Caki2 (cell line): ENCODE measurements at places on chromosomes 3 and 15. TPM values are rescaled to one million over a fixed set of nuclear protein-coding genes. Genes with fewer than 3 reads are reported as not detected.

Gene CACNA2D3
- total RNA-seq = 4.1 and 6.1 TPM in 2 replicates

Gene MORC1
- not detected in 2 replicates for total RNA-seq

Gene ARHGAP31
- total RNA-seq = 1.5 and 6.6 TPM in 2 replicates

Gene CLDN18
- total RNA-seq = not detected in 2 replicates

Gene BCL2A1
- total RNA-seq = 3.7 TPM in 1 of 2 replicates, not detected in the other

Gene NTRK3
- total RNA-seq = not detected in 2 replicates

Gene NANOGP8
- not detected in 2 replicates for total RNA-seq

Gene CEMIP
- not detected in 2 replicates for total RNA-seq

- DNase-seq = no peak
Measured at GRCh38 chr3:177041730-177042551, 155.3 kb downstream of the TBL1XR1 start.

DNA sequence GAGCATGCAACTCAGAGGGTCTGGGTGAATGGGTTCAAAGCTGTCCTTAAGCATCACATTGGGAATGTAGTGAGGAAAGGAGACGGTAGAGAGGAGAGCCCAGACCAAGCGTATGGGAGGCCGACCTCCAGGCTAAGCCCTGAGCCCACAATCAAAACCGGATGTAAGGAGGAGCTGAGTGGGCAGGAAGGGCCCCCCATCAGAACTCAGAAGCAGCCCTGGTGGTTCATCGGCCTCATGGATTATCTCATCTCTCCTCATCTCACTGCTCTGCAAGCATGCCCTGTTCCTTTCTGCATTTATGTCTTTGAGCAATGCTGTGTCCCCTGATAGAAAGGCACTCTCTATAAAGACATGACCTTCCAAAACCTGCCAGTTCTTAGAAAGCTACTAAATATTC lies 6.2 kb downstream of the HDC start:
- DNase-seq = no peak

GRCh38 chr3:156952011-156952410 lies 125.9 kb downstream of the LEKR1 start:
- DNase-seq = no peak

DNA sequence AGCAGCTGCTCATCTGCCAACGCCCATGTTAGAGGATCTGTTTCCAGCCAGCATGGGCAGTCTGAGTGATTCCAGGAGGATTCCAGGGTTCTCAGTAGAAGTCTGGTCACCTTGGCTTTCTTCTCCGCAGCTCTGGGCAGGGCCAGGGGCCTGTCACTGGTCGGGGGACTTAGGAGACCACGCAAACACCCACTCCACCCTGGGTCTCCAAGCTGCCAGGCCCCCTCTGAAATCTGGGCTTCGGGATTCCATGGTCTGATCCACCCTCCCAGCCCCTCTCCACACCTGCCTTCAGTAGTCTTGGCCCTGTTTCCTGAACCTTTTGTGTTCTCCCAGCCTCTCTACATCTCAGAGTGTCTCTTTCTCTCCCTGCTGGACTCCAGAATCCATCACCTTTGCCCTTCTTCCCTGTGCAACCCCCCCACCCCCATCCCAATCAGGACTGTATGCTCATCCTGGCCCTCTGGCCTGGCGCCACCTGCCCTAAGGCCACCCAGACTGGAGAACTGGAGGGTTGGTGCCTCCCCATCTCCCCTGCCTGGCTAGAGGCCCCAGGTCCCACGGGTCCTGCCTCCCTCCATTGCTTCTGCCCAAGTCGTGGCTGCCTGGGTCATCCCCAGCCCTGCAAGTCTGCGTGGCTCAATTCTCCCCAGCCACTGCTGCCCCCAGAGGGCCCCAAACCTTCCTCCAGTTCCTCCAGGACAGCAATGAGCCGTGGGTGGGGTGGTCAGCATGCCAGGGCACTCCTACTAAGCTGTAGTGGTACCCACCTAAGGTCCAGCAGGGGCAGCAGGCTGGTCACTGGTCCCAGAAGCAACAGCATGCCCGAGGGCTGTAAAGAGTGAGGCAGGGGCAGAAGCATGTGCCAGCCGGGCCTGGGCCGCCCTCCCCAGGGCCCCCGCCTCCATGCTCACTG lies 102.8 kb downstream of the TBC1D2B start:
- DNase-seq = no peak

GRCh38 chr15:68303134-68303533 lies 25.6 kb downstream of the FEM1B start:
- no peak for DNase-seq

- no peak for DNase-seq
Measured at GRCh38 chr3:153957421-153957820, 163.8 kb upstream of the ARHGEF26 start.

GRCh38 chr3:187507905-187508304 lies 139.7 kb downstream of the RTP4 start:
- peak; percentile 96 for DNase-seq

- DNase-seq = no peak
Measured at GRCh38 chr3:7953449-7954014, 548.1 kb upstream of the LMCD1 start.

DNA sequence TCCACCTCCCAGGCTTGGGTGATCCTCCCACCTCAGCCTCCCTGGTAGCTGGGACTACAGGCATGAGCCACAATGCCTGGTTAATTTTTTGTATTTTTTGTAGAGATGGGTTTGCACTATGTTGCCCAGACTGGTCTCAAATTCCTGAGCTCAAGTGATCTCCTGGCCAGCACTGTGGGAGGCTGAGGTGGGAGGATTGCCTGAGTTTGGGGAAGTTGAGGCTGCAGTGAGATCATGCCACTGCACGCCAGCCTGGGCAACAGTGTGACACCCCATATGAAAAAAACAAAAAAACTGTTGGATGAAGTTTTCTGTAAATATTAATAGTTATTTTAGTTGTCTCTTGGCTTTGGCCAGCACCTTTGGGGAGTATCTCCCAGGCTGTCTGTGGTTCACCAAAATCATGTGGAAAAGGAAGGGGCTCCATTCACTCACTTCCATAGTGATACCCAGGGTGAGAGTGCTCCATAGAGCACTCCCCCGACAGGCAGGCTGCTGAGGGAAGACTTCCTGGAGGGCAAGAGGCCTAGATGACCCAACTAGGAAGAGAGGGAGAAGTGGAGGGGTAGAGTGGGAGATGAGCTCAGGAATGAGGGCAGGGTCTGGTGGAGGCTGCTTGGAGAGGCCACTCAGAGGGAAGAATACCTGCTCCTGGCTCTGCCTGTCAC lies 47.1 kb downstream of the CDC25A start:
- no peak for DNase-seq

GRCh38 chr15:80576519-80577090 lies 118.5 kb upstream of the ABHD17C start:
- no peak for DNase-seq

- no peak for DNase-seq
Measured at GRCh38 chr3:131733086-131733841, 230.5 kb upstream of the MRPL3 start.

DNA sequence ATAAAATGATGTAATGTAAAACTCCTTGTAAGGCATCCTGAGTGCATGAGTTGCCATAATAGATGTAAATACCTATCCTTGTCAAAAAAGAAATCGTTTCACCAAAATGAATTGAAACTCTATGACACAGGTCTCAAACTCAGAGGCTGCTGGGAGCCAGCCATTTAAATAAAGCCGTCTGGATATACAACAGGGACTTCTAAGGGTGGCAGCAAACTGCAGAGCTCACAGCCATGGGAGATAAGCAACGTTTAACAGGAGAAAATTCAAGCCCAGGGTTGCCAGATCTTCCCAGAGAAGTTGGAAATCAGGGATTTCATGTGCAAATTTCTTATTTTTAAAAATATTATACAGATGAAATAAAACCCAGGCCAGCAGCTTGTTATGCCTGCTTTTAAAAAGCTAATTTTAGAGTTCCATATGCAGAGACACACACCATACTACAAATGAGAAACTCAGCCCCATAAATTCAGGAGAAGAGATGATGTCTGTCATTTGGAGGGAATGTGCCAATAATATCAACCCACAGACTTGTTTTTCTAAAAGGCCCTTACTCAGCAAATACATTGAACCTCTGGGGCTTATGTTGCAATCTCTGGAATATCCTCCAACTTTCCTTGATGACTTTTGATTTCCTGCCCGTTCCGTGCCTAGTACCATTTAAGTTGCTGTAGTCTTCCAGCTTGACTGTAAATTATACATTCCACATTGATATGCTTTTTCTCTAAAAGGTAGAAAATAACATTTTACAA lies 75.6 kb downstream of the AQP9 start:
- no peak for DNase-seq

- no peak for DNase-seq
Measured at GRCh38 chr3:133259767-133260166, 140.1 kb upstream of the BFSP2 start.

DNA sequence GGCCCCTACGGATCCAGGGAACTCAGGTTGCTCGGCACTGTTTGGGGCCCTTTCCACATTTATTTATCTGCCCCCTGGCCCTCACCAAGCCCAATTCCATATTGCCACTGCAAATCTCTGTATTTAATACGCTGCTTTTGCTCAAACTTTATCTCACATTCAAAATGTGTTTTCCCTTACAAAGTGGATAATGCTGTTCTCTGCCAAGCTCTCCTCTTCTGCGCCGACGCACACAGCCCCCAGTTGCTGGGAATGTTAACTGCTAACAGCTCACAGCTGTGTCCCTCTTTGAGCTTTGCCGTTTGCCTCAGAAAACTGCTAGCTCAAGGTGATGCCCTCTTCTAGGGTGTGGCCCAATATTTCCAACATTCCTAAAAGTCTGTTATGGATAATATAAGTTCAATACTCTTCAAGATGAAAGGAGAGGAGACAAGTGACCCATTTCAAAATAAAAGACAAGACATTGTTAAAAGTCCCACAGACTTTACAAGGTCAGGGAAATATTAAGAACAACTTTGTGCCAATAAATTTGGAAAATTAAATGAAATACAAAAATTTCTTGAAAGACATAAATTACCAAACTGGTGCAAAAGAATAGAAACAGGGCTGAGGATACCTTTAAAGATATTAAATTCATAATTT lies 12.6 kb upstream of the FBN1 start:
- DNase-seq = no peak

- no peak for DNase-seq
Measured at GRCh38 chr15:33148129-33148751, 46.3 kb downstream of the FMN1 start.

GRCh38 chr3:170179432-170179831 lies 2.1 kb downstream of the PHC3 start:
- no peak for DNase-seq

GRCh38 chr3:28077572-28077971 lies 163.8 kb upstream of the CMC1 start:
- DNase-seq = no peak

GRCh38 chr3:135050536-135050935 lies 255.5 kb downstream of the EPHB1 start:
- DNase-seq = no peak

DNA sequence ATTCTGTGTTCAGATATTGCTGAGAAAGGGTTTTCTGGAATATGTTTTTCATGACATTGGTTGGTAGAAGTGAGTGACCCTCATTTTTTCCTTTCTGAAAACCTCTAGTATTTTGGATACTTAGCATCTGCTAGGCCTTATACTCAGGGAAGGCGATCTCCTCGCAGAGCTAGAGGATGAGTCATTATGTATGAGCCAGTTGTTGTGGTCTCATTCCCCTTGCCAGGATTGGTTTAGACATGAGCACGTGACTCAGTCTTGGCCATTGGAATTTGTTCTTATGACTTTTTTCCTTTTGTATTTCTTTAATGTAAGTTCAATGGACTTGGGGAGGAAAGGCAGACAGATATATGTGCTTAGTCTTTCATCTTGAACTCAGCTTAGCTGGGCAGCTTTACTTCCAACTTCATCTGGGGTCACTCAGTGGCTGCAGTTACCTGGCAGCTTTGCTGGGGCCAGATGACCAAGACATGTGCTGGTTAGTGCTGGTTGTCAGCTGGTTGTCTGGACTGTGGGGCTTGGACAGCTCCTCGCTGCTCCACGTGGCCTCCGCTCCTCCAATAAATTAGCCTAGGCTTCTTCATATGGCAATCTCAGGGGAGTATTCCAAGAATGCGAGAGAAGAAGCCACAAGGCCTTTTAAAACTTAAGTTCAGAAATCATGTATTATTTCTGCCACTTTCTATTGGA lies 207.5 kb downstream of the IL20RB start:
- peak; percentile 69 for DNase-seq

DNA sequence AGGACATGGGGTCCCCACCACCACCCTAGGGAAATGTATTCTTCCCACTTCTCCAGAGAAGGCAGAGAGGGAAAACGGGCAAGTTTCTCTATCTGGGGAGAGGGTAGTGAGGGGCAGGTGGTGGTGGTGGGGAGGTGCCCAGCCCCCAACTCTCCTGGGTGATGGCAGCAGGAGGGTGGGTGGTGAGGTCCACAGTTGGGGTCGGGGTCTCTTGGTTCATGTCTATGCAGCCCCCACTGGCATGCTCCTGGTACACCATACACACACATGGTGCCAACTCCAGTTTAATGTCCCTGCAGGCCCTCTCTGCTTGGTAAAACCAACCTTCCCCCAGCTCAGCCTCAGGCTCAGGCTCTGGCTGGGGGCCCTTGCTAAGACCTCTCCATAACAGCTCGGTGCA lies 254.5 kb upstream of the LYSMD4 start:
- no peak for DNase-seq
